Spinal cord (tissue), 10 donors: ENCODE measurements at places on chromosomes 5 and 9.

DNA sequence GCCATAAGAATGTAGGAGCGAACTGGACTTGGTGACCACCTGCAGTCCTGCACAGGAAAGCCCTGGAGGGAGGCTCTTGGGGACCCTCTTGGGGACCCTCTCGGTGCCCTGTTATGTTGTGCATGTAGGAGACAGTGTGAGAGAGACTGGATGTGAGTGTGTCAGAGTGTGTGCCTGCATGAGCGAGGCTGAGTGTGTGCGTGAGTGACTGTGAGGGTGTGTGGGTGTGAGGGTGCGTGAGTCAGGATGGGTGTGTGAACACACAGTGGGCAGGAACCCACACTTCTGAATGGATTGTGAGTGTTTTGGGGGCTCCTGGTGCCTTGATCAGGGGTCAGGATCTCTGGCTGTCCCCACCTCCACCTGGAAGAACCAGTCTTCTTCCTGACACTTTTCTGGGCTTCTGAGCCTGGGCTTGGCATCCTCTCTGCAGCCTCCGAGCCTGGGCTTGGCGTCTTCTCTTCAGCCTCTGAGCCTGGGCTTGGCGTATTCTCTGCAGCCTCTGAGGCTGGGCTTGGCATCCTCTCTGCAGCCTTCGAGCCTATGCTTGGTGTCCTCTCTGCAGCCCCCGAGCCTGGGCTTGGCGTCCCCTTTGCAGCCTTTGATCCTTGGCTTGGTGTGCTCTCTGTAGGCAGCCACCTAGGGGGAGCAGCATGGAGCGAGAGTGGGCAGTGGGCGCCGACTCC lies 25.6 kb upstream of the ANKRD33B start:
- no peak for DNase-seq

DNA sequence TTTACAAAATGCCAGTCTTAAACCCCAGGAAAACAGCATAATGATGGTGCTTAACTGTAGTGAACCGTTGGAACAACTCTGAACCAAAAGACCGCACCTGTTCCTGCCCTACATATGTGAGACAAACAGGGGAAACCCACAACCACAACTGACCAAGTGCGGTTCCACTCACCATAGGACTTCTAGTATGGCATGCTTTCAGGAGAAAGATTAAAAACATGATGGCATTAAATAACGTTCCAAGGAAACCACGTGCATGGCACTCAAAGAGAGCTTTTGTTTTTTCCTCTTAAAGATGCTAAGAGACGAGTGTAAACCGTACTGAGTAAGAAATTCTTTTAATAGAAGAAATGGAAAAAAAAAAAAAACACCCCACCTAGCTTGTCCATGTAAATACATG lies 119.8 kb downstream of the SSBP2 start:
- DNase-seq: no peak

DNA sequence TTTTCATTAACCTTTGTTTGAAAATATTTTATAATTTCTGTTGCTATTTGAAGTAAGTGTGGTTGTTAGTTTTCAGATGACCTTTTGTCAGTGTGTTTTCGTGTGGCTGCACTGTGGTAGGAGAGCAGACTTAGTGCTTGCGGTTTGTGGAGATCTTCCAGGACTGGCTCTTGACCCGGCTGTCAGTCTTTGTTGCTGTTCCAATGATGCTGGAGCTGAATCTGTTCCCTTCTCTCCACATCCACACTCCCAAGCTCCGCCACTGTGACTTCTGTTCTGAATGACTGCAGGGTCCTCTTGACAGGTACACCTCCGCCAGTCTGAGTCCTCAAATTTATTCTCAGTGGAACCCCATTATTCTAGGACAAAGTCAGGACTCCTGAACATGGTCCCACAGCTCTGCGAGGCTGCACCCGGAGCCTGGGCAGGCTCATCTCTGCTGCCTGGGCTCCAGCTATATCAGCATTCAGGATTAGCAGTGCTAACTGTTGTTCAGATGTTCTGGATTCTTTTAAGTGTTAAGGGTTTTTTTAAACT lies 126.0 kb downstream of the WNK2 start:
- DNase-seq: no peak

DNA sequence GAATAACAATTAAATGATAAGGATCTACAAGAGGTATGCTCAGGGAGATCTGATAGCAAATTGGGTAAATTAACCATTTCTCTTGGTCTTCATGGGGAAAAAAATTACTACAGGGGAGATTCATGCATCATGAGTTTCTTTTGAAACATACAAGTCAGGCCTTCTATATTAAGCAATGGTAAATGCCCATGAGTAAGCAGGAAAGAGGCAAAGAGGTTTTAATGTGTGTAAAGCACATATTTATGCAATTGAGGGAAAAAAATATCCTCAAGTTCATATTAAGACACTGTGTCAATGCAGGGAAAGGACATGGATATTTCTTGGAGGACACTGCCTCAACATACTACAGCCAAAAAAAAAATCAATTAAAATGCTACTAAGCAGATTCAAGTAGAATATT lies 73.4 kb upstream of the NR4A3 start:
- DNase-seq: no peak

- no peak for DNase-seq
Measured at GRCh38 chr9:93126825-93127368, 7.2 kb downstream of the NINJ1 start.

GRCh38 chr9:112252194-112252593 lies 77.1 kb upstream of the SUSD1 start:
- no peak for DNase-seq

GRCh38 chr9:121380846-121381245 lies 10.8 kb upstream of the STOM start:
- no peak for DNase-seq

DNA sequence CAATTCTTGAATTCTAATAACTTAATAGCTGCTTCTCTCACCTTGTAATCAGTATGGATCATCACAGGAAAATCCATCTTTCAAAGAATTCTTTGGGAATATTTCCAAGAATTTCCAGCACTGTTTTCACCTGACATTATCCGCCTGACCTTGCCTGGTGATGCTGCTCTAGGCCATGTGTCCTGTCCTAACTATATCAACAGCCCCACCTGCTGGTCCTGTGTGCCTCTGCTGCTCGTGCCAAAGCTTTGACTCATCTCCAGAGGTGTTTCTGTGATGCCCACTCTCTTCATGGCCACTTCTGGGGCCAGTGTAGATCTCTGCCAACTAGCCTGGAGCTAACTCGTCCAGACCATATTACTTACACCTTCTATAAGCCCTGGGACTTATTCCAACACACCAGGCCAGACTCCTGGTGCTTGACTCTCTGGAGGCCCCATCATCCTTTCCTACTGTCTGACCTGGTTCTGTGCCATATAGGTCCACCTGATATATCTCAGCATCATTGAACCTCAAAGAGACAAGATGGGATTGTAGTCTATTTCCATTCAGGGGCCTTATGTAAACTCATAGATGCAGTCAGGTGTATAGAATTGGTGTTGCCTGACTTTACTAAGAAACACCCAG lies 67.5 kb upstream of the CKMT2 start:
- no peak for DNase-seq

DNA sequence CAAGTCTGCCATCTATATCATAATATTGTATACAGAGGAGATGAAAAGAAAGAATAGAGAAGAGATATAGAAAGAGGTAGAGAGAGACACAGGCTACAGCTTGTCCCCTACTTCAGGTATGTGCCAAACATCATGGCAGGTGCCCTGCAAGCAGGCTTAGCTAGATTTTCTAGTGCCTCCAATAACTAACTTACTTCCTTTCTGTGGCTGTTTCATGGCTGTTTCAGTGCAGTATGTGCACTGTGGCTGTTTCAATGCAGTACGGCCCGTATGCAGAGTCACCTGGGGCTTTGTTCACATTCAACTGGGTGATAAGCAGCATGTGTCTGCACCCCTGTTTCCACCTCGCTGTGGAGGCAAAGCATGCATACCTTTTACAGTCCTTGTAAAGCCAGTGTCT lies 327.2 kb downstream of the NTRK2 start:
- DNase-seq: no peak
